ENCODE measurements at places on chromosomes 13 and 19. TPM values are rescaled to one million over a fixed set of nuclear protein-coding genes. Genes with fewer than 3 reads are reported as not detected.

ENOX1 gene
- 1.8 TPM for total RNA-seq

OR7D2 gene
- not detected for total RNA-seq

CCDC194 gene
- not detected for total RNA-seq

MEX3D gene
- 33.4 TPM for total RNA-seq

TNPO2 gene
- 37.2 TPM for total RNA-seq

ZFP30 gene
- total RNA-seq: 9.0 TPM
